ENCODE measurements at places on chromosomes 1 and 21.

- no peak for DNase-seq
Measured at GRCh38 chr1:9271861-9272595, 20.7 kb upstream of the SPSB1 start.

DNA sequence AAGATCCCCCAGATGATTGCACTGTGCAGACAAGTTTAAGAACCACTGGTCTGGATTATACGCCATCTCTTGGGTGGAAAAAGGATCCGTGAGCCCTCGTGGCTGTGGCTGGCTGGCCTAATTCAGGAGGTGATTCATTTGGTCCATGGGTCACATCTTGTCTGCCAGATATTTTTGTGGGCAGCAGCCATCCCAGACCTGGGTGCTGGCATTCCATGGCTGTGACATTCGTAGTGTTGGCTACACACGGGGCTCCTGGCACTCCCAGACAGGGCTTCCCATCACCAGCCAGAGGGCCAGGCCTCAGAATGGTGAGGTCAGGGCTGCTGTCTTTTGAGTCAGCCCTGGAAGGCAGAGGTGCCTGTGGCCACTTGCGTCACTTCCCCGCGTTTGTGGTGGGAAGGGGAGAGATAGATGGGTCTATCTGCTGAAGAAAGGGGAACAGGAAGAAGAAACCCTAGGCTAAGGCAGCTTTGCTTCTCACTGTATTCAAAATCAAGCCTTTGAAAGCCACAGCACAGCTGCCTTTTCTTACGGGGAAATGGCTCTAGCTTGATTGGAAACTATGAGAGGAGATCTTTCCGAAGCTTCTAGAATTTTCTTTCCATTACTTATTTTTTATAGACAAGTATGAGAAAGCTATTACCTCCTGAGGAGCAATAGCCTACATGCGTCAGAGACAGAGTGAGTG is 32.4 kb downstream of the EIF2D start:
- DNase-seq = no peak

DNA sequence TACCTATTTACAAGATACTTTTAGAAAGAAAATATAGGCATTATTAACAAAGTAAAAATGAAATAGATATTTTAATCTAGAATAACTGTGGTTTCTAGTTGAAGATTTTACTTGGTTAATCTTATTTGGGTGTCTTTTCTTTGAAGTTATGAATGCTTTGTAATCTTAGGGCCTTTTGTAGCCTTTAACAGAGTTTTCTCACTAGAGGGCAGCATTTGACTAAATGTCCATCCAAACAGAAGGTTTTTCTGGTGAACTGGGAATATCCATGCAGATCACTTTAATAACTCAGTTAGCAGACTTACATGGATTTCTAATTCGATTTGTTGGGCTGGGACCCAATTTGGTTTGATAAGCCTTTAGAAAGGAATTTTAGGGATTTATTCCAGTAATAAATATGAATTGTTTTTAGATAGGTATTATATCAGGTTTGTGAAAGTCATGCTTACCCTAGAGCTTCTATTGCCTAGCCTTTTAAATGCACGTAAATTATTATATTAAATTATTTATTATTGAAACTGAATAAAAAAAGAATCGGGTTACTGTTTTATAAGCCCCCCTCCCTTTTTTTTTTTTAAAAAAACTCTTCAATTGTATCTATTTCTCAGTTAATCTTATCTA is 119.7 kb downstream of the ZNF326 start:
- peak; percentile 25 for DNase-seq

DNA sequence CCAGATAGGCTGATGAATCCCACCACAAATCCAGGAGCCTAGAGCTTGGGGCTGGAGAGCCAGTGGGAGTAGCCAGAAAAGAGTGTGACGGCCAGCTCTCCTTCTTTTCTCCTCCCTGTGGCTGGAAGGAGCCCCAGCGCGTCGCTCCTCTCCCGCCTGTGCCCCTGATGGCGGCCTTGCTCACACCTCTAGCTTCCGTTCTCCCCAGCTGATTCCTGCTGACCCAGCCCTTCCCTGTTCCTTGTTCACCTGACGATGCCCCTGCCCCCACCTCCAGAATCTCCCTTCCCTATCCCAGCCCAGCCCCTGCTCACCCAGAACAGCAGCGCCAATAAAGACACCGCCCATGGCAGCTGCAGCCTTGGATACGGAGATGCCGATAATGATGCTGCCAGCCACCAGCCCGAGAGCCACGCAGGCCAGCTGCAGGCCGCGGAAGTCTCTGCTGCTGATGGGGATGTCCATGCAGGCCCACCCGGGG is 656 bp downstream of the KNCN start:
- no peak for DNase-seq

DNA sequence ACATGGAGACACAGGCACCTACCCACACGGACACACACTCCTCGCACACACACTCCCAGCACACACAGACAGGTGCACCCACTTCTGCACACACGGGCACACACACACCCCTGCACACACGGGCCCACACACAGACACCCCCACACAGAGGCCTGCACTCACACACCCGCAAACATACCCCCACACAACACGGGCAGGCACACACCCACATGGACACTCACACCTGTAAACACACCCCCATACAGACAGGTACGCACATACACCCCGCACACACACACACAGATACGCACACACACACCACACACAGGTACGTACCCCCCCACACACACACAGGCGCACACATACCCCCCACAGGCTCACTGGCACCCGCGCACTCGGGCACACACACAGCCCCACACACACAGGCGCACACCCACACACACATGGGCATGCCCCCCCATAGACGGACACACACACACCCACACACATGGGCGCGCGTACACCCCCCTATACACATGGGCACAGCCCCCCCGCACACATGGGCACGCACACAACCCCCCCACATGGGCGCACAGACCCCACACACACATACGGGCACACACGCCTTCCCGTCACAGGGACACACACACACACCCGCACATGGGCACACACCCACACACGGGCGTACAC is 6.1 kb downstream of the ATAD3A start:
- no peak for DNase-seq

- no peak for DNase-seq
Measured at GRCh38 chr1:224923726-224924125, 5.7 kb upstream of the DNAH14 start.

DNA sequence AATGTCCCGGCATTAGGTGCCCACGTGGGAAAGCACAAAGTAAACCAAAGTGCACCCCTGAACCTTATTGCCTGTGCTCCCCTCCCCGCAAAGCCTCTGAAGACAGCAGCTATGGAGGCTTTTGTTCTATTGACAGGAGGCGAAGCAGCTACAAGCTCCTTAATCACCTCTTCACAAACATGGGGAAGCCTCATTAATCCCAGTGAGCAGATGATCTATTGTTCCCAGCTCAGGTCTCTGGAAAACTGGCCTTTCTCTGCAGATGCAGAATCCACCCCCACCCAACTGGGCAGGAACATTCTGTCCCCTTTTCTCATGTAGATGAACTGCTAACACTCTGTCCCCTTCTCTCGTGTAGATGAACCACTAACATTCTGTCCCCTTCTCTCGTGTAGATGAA is 190.5 kb upstream of the CSF3R start:
- no peak for DNase-seq

- DNase-seq = peak; percentile 50
Measured at GRCh38 chr1:154943649-154944400, 7.3 kb upstream of the PMVK start.

- no peak for DNase-seq
Measured at GRCh38 chr1:232249339-232249738, 380.6 kb downstream of the SIPA1L2 start.

DNA sequence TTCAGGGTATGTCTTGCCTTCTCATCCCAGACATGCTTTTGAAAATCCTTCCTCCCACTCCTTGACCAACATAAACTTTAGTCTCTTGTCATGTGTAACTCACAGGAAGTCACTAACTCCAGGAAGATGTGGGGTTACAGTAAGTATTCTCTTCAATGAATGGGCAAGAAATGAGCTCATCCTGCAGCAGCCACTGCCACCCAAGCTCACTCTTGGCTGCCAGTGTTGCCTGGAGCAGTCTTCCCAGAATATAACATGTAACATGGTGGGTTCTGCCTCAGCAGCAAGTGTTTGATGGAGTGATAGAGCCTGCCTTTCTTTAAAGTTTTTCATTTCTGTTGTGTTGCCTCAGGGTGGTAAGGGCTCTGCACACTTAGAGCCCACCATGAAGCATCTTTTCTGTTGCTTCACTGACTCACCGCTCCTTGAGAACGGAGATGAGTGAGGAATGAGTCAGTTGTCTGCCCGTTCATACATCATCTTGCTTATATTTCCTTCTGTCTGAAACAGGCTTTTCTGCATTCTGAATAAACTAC is 187.0 kb downstream of the TPR start:
- DNase-seq = no peak

GRCh38 chr1:172185996-172186395 is 234.5 kb upstream of the C1orf105 start:
- DNase-seq = no peak

DNA sequence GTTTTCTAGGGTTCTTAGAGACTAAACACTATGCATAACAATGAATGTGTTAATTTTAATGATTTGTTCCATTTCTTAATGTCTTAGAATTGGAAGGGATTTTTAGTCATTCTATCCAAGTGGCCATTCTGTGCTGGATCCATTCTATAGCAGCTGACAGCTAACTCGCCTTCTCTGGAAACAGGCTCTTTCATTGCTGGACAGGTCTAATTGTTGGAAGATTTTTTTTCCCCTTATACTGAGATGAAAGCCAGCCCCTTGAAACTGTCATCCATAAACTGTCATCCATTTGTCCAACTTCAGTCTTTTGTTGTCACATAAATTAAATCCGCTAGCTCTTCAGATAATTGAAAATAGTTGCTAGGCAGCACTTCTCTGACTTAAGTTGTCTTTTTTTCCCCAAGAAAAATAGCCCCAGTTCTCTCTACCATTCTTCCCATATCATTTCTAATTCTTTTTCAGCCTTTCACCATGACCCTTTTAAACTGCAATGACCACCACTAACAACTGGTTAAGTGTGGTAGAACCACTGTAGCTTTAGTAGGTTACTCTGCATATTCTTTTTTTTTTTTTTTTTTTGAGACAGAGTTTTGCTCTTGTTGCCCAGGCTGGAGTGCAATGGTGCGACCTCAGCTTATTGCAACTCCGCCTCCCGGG is 19.7 kb downstream of the AK4 start:
- no peak for DNase-seq

DNA sequence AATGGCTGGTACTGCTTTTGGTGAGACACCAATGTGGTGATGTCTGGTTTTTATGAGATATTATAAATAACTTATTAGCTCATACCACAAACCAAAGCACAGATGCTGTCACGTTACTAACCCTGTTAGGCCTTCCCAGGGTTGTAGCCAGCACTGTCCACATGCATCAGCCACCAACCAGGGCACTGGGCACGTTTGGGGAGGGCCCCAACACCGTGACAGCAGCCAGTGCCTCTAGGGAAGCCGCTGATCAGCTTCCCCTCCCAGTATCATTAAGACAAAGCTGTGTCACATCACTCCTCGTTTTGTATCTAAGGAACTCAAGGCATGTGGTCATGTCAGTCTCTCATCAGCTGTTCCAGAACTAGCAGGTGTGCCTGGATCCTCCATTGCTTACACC is 13.9 kb downstream of the URB1 start:
- no peak for DNase-seq

DNA sequence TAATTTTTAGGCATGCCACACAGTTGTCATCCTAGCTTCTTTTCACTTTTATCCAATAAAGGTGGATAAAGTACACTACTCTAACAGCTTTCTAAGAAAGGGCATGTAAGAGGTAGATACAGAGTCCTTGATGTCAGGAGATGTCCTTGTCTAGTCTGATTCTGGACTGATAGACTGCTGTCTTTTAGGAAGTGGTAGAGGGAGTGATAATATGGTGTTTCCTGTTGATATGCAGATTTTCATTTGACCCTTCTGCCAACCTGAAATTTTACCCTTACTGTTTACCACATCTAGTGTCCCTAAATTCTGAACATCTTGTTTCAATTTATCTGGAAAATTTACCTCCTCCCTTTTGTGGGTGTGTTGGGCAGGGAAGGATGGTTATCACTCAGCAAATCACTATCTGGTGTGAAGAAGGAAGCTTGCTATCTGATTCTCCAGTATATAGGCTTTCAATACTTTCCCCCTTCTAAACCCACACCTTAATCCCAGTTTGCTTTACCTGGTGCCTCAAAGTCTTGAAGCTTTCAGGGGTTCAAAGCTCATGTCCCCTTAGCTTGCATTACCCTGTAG is 354.9 kb upstream of the SNX7 start:
- DNase-seq = no peak

DNA sequence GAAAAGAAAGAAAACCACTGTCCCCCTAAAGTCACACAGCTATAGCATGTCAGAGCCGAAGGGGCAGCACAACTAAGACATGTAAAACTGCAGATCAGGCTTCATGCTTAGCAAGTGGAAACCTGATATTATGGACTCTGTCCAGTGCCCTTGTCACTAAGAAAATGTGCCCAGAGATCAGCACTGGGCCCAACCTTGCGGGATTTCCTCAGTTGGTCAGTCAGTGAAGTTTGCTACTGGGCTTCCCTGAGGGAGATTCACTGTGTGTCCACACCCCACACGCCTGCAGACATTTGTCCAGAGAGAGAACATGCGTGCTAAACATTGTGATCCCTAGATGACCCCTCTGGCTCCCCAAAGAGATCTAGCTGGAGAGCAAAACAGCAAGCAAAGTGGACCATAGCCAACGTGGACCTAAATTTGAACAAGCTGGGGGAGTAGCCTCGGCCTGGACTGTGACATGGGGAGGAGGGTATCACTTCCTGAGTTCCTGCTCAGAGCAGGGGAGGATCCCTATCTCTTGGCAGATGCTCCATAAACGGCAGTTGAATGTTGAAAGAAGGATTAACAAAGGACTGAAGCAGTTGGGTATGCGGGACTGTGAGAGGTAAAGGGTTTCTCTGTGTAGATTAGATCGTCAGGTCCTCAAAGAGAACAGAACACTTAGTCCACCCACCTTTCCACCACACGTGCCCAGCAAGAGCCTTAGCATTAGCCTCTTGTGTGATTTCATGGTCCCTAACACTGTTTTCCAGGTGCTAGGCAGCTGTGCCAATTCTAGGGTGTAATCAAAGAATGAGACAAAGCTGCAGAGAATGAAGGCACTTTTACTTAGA is 53.6 kb downstream of the GLUL start:
- DNase-seq = no peak

DNA sequence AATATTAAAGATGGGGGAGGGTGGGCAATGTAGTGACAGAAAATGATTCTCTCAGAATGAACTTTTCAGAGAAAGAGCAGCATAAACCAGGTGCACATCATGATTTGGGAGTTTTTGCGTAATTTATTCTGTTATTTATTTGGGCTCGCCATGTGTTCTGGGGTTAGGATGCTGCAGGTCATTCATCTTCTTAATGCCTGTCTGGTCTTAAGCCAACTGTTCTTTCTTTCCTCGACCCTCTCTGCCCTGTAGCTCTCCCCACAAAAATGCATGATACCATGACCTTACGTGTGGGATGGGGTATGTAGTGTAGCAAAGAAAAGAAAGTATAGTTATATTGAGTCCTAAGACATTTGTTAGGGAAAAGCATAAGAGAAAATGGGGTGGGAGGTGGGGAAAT is 12.3 kb upstream of the TARS2 start:
- no peak for DNase-seq

- DNase-seq = no peak
Measured at GRCh38 chr1:226555092-226555491, 6.5 kb downstream of the STUM start.

GRCh38 chr1:160489513-160490261 is 33.4 kb downstream of the SLAMF6 start:
- DNase-seq = no peak

All from NCI-H187 (cell line).